ENCODE measurements at places on chromosomes 2 and 18. TPM values are rescaled to one million over a fixed set of nuclear protein-coding genes. Genes with fewer than 3 reads are reported as not detected.

The ALPI gene
- total RNA-seq, result not detected

The NYAP2 gene
- not detected for total RNA-seq

The FAM228A gene
- not detected for total RNA-seq

The TNFAIP6 gene
- total RNA-seq, result 0.42 TPM

The MOCOS gene
- total RNA-seq, result 12.2 TPM

The TMEM200C gene
- total RNA-seq, result not detected

The CNTNAP5 gene
- total RNA-seq, result 0.11 TPM

The CSRNP3 gene
- total RNA-seq, result not detected

The IL36G gene
- not detected for total RNA-seq

The HOXD1 gene
- total RNA-seq, result not detected

The RAD51AP2 gene
- total RNA-seq, result not detected

The DNAJC5G gene
- total RNA-seq, result not detected

The ALPG gene
- total RNA-seq, result not detected

The MOGAT1 gene
- not detected for total RNA-seq

The HOXD9 gene
- 0.53 TPM for total RNA-seq

The DSG1 gene
- total RNA-seq, result not detected

The RTP5 gene
- total RNA-seq, result not detected

The MRPL53 gene
- 79.3 TPM for total RNA-seq

The DYNC2LI1 gene
- 4.8 TPM for total RNA-seq

The SNORC gene
- 0.84 TPM for total RNA-seq

The C2orf81 gene
- 0.37 TPM for total RNA-seq

The ECEL1 gene
- total RNA-seq, result not detected

The SERPINB13 gene
- not detected for total RNA-seq
